ENCODE measurements at places on chromosomes 2 and 18.

GRCh38 chr2:173076581-173077345, 1.1 kb downstream of the MAP3K20 start:
- DNase-seq, result peak; percentile 45

- no peak for DNase-seq
These were observed 1.7 kb upstream of the TMEM185B start for GRCh38 chr2:120224735-120225548.

DNA sequence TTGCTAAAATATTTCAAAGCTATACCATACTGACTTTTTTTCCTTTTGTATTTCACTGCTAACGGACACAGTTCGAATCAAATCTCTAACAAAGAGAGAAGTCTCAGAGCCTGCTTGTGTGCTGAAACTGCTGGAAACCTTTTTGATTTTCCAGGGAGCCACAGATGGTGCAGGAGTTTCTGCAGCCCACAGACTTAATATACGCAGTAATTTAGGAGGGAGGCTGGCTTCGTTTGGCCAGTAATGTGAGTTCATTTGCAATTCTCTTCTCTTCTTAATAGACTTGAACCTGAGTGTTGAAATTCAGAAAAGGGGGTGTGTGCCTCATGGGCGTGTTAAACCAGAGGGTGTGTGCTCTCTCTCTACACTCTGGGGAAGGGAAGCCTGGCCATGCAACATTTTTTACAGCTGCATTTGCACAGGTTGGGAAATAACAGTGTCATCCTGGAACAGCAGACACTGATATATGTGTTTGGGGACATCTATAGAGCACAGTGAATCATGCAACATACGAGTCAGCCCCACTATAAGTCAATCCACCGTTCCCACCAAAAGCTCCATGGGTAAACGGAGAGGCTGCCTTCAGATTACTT, 333.0 kb downstream of the CLIP4 start:
- no peak for DNase-seq

- DNase-seq, result no peak
These were observed 13.2 kb downstream of the SH2D6 start for GRCh38 chr2:85431570-85432205.

DNA sequence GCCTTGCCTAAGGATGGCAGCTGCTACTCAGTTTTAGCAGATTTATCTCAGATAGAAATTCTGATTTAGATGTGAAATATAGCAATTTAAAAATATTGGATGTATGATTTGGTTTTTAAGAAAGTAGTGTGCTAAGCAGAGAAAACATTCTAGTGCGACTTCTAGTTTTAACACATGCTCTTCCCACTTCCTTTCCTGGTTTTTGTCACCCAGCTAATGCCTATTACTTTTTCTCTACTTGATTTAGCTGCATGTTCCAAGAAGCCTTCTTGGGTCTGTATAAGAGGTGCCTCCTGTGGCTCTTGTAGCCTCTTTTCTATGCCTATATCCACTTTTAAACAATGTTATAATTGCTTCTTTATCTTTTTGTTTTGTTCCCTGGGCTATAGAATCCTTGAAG, 53.0 kb downstream of the GPD2 start:
- DNase-seq, result no peak

GRCh38 chr2:96102596-96103186, 13.7 kb downstream of the ADRA2B start:
- DNase-seq, result no peak

GRCh38 chr2:238339395-238339780, 19.1 kb downstream of the TRAF3IP1 start:
- DNase-seq, result no peak

DNA sequence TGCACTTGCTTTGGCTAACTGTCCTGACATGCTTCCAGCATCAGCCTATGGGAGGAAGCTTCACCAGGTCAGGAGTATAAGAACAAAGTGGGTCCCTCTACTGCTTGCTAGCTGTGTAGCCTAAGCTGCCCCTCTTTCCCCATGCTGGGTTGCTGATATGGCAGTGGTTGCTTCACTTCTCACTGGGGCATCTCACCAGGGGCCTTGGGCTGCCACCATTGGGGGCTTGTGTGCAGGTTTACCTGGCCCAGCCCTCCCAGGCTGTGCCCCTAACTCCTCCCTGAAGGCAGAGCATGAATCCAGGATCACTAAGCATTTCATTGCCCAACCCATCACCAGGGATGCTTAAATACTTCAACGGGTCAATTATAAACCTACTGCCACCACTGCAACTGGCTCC, 817.1 kb upstream of the TMEFF2 start:
- DNase-seq, result no peak

DNA sequence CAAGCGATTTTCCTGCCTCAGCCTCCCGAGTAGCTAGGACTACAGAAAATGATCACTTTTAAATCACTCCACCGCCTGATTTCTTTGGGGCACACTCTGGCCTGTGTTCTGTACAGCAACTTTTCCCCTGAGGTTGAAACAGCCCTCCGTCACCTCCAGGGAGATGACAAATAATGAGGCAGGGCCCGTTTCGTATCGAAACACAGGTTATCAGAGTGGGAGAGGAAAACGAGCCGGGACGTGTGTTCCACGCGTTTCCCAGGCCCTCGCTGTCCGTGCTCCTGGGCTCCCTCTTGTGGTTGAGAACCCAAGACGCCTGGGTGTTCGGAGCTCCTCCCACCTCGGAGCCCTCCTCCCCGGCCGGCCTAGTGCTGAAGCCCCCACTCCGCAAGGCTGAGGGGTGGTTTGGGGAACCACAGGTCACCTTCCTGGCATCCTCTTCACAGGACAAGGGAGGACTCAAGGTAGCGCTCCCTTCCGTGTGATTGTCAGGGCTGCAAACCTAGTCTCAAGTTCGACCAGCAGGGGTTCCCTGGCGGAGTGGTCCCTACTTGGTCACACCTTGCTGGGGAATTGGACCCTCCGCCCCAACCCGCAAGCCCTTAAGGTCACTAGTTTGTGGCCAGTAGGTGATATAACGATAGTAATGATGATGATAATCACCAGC, 12.8 kb downstream of the ATP6V1B1 start:
- peak; percentile 52 for DNase-seq

- DNase-seq, result no peak
These were observed 103.6 kb downstream of the LRRTM4 start for GRCh38 chr2:77418537-77418936.

GRCh38 chr2:63819765-63820717, 21.7 kb upstream of the UGP2 start:
- DNase-seq, result no peak

DNA sequence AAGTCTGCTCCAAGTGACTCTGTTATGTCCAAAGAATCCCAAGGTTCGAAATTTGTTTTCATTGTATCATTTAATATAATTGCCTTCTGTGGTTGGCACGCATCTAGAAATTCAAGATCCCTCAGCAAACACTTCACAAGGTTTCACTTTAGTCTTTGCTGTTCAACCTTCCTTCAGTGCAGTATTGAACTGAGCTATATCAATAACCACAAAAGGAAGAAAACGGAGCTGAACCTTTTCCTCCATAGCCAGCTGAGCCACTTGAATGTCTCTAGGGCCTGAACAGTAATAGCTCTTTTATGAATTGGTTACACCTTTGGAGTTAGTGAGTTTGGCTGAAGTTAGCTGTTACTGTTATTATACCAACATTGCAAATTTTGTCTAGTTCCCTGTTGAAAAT, 357.7 kb upstream of the HNRNPA3 start:
- DNase-seq, result no peak

- no peak for DNase-seq
These were observed 72.3 kb downstream of the MCFD2 start for GRCh38 chr2:46843316-46843715.

DNA sequence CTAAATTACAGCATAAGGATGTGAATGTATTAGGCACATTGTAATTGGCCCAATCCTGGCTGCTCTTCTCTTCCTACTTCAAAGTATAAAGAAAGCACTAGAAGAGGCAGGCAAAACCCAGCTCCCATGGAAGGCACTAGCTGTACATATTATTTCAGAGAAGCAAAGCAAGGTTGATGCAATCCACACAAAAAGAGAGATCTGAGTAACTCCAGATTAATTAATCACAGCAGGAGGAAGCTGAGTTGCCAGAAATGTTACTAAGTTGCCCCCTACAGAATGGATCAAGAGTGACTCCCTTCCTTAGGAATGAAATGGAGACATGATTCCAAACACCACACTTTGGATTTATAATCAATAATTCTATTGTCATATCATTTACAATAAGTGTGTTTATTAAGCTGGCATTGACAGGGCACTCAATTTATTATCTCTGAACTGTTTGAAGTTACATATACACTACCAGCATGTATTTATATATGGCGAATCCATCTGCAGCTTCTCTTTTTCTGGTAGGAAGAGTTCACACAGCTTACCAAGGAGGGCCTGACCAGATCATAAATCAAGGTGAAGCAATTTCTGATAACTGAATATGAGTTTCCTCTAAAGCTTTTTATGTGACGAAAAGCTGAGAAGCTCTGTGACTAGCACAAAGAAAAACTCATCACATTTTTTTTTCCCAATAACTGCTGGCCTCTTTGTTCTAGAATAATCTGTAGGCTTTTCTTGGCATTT, 393.1 kb upstream of the LYPD1 start:
- no peak for DNase-seq

GRCh38 chr2:95004711-95005110, 20.8 kb upstream of the MAL start:
- no peak for DNase-seq

DNA sequence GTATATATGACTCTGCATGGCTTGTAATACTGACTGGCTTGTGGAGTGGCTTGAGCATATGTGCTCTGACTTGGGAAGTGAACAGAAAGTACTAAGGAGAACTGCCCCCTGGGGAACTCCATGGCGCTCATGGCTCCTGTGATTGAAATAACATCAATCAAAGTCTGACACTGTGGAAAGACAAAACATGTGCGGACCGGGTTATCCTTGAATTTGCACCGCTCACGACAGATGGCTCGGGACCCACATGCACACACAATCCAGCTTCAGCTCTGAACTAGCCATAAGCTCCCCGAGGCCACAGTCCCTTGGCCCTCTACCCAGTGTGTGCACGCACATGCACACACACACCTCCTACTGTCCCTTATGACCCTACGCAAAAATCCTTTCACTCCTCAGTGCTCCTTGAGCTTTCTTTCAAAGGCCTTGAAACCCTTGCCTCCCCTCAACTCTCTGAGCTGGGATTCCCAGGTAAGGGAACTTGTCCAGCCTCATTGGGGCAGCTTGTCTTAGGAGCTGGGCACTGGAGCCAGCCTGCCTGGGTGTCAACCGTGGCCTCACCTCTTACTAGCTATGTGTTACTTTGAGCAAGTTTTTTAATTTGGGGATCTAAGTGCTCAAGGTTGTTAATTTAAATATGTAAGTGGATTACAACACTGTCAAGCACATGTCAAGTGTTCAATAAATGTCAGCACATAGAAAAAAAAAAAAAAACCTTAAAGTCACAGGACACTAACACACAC, 43.6 kb downstream of the MRPS5 start:
- DNase-seq, result no peak

- DNase-seq, result no peak
These were observed 191.3 kb upstream of the KCNJ3 start for GRCh38 chr2:154507186-154507585.

DNA sequence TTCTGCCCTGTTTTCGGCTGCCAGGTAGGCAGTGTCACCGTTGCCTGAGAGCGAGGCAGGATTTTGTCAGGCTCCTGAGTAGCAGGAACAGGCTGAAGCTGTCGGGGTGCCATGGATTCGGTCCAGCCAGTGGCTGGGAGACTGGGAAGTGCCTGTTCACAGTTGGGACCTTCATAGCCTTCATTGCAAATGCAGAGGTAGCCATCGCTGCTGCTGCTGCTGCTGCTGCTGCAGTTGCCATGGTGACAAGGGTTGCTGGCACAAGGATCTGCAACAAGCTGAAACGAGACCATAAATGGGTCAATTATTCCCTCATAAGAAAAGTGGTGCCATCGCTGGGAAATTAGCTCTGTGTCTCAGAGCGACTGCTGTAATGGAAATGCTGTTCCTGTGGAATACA, 122.7 kb downstream of the DNER start:
- no peak for DNase-seq
